WTC11 (cell line): ENCODE measurements at places on chromosomes 13 and 19. TPM values are rescaled to one million over a fixed set of nuclear protein-coding genes. Genes with fewer than 3 reads are reported as not detected.

GRCh38 chr13:68551701-68552522 lies 1321.8 kb upstream of the PCDH9 start:
- no peak for DNase-seq

DNA sequence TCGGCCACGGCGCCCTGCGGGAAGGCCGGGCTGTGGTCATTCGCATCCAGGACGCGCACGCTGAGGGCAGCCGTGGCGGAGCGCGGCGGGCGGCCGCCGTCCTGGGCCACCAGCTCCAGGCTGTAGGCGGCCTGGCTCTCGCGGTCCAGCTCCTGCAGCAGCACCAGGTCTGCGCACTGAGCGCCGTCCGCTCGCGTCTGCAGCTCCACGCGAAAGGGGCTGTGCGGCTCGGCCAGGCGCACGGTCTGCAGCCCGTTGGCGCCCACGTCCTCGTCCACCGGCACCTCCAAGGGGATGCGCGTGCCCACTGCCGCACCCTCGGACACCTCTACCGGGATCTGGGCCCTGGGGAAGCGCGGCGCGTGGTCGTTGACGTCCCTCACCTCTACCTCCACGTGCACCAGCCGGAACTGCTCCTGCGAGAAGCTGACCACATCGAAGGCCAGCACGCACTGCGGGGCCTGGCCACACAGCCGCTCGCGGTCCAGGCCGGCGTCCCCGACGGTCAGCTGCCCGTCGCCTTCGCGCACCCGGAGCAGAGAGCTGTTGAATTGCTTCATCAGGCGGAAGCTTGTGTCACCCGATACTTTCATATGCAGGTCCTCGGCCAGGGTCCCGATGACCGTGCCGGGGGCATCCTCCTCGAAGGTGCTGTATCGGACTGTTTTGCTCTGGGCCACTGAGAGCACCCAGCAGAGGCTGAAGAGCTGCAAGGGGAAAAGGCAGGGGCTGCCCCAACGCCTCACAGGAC lies 583 bp downstream of the PCDH8 start:
- peak; percentile 27 for DNase-seq

DNA sequence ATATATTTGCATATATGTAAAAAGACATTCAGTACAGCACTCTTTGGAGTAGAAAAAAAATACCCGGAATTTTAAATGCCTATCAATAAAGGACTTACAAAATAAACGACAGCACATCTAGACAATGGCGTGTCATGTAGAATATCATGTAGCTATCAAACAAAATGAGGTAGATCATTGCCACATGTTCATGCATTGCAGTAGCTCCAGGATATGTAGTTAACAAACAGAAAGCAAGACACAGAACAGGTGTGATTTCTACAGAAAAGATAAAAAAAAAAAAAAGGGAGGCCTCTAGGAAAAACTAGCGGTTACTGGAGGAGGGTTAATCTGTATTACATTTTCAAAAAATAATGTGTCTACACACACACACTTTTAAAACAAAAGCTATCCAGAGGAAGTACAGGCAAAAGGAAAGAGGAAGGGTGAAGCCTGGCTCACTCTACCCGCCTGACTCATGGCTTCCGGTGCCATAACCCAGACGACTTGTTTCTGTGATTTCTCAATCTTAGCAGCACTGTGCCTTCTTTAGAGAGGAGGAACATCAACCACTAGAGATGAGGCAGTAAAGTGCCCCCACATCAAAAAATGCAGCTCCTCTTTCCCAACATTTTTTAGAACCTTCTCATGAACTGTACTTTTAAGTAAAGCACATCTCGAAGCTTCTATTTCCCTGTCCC lies 6.9 kb downstream of the KCTD12 start:
- no peak for DNase-seq

DNA sequence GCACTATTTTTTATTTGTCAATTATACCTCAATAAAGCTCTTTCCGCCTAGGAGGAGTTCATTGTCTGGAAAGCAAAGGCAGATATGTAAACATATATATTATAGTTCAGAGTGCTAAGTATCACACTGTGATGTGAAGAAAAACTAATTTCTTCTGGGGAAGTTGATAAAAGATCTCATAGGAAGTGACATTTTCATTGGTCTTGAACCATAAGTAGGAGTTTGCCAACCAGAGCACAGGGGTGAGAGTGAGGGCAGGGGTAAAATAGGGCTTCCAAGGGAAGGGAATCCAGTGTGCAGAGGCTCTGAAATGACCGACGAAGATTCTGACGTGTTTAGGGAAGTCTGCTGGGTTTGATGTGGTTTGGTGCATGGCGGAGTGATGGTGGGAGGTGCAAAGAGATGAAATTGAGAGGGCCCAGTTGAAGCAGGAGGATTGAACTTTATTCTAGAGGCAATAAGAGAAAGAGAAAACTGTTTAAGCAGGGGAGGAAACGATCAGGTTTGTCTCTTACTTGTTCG lies 780 bp upstream of the GTF2F2 start:
- DNase-seq, result no peak

DNA sequence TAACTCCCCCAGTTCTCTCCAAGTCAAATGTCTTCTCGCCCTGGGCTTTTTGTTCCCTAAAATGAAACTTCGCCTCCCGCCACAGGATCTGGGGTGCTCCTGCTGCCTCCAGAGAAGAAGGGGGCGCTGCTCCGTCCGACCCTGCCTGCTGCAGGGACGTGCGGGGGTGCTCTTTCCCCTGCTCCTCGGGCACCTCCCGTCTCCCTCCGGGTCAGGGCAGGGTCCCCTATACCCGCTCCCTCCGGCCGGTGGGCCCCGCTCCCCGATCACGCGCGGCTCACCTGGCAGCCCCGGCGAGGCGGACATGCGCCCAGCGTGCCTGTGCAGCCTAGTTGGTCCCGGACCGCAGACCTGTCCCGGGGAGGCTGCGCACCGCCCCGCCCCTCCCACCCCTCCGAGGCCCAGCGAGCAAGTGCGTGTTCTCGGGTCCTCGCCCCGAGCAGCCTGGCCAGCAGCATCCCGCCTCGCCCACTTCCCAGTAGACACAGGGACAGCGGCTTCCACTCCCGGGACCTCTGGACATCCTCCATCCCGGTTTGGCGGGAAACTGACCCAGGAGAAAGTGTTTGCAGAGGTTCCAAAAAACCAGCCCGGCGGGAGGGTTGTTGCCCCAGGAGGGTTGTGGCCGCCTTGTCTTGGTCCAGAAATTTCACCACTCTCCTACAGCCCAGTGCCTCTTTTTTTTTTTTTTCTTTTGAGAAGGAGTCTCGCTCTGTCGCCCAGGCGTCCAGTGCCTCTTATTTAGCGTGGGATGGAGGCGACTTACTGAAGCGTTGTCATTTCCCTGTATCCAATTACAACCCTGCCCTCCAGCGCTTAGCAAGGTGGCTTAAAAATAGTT lies at the start of gene OXGR1:
Gene OXGR1 (minus strand): TSS at position 460 of the 841 bp plus-strand sequence. CDS start 6,717 bp downstream, outside the sequence.
- peak; percentile 29 for DNase-seq

DNA sequence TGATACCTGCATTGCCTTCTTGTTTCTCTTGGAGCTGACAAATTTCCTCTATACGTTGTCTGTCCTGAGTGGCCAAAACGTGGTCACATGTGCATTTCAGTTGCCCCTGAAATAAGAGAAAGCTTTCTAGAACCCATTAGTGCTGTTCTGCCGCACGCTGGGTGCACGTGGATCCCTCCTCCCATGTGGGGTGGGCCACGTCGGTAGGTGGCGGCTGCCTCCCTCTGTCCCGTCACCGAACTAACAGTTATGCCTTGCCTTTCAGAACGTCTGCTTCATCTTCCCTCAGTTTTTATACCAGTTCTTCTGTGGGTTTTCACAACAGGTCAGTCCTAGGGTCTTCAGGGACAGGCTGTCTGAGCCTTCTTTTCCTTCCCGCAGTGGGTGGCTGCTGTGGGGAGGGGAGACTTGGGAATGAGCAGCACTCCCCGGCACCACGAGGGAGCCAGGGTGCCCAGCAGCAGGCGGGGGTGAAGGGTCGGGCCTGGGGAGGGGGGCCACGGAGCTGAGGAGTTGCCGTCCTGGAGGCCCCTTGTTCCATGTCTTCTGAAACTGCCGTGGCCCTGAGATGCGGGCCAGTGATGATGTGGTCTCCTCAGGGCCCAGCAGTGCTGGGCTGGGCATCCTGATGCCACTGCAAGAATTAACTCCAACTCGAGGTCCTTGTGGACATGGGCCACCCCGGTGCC lies 109.7 kb upstream of the MCF2L start:
- no peak for DNase-seq

Gene UBL3
- total RNA-seq, result 12.8 to 15.5 TPM (median 13.5 TPM) in 3 replicates

Gene ZSCAN22
- 3.2 TPM in 3 replicates for total RNA-seq

Gene CD209
- 0.09 to 0.44 TPM in 2 of 3 replicates, not detected in the other for total RNA-seq

Gene ALOX5AP
- 0.30 TPM in 1 of 3 replicates, not detected in the others for total RNA-seq

Gene MBD3L2
- total RNA-seq, result not detected in 3 replicates

Gene ONECUT3
- total RNA-seq, result 0.04 TPM in 1 of 3 replicates, not detected in the others
